ENCODE measurements at places on chromosomes 1 and 21.

DNA sequence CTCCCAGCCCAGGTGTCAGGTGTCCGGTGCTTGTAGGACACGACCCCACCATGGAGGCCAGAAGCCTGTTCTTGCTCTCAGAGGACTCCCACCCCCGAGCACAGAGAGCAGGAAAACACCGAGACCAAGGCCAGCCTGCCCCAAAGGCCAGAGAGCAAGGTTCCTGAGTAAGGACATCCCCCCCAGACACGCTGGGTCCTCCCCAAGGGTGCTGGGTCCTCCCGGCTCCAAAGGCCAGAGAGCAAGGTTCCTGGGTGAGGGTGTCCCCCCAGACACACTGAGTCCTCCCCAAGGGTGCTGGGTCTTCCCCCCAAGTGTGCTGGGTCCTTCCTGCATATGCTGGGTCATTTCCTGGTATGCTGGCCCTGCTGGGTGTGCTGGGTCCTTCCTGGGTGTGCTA is 40.0 kb downstream of the MEGF6 start:
- no peak for DNase-seq

DNA sequence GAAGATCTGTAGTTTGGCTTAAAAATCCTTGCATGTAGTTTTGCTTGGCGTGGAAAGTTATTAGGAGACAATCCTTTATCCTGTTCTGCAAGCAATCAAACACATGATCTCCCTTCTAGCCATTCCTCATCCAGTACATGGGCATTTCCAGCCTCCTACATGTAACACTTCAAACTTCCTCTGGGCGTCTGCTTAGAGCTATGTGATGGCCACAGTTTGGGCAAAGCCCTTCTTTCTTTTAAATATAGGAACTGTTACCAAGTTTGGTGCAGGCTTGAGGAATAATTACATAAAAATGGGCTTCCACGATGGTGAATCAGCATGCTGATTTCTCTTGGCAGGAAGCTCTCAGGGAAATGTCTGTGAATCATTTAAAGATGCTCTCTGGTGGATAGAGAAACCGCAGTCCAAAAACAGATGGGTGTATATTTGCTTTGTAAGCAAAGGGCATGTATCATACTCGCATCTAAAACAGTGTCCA is 176.9 kb upstream of the FMN2 start:
- DNase-seq = peak; percentile 4

- no peak for DNase-seq
These were observed 9.0 kb downstream of the LRRC3 start for GRCh38 chr21:44464351-44464750.

DNA sequence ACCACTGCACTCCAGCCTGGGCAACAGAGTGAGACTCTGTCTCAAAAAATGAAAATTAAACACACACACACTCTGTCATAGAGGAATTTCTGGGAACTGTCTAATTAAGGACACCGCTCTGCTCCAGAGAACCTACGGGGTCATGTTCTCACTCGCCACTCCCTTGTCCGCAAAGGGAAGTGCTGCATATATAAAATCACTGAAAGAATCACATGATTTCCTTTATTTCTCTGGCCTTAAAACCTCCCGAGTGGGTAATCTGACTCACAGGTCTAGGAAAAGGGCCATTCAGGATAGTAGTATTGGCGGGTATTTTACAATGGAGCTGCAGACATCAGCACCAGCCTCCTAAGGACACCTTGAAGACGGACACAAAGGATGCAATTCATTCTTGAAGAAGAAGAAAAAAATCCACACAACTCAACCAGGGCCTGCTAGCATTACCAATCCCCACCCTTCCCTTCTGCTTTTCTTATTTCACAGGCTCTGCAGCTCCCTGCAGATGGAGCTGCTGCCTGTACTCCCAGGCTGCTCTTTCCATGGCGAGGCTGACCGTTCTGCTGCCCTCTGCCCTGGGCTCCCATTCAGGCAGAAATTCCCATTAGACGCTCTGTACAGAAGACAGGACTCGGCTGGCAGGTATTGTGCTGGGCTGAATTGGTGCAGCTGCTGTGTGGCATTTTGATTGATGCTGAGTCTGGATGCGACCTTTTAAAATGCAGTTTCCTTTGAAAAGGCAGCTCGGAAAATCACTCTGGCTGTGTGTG is 53.3 kb upstream of the FAM89A start:
- no peak for DNase-seq

GRCh38 chr1:235873045-235873444 is 6.3 kb upstream of the LYST start:
- no peak for DNase-seq
